Thoracic aorta (tissue), 2 donors: ENCODE measurements at places on chromosomes 4 and X. TPM values are rescaled to one million over a fixed set of nuclear protein-coding genes. Genes with fewer than 3 reads are reported as not detected.

GRCh38 chr4:153733751-153734448, 25.9 kb downstream of the RNF175 start:
- no peak for DNase-seq

DNA sequence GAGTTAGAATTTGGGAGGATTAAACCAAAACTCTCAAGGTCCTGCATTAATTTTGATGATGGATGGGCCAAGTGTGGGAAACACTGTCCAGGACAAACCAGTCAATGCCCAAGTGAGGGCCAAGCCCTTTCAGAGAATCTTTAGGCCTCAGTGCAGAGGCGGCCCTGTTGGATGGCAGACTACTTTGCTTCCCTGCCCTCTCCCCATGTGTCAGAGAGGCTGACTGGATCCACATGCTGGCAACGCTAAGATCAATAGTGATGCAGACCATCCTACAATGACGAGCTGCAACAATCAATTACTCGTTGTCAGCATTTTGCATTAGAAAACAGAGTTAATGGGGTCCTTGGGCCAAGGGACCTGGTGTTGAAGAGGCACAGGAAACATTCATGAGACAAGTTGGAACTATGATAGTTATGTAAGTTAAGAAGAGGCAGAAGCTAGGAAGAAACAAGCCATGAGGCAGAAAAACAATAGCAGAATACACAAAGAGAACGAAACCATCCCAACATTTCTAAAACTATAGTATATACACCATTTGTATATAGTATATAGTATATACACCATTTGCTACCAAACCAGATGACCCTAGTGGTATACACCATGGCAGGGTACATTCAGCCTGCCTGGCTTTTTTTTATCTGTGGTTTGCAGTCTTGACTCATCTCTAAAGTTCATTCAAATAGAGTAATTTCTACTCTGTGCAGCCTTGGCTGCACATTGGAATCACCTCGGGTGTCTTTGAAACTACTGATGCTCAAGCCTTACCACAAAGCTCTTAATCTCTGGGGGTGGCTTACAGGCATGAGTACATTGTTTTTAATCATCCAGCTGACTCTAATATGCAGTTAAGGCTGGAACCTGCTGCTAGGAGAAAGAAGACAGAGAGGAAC, 147.7 kb upstream of the GYPA start:
- DNase-seq = no peak

DNA sequence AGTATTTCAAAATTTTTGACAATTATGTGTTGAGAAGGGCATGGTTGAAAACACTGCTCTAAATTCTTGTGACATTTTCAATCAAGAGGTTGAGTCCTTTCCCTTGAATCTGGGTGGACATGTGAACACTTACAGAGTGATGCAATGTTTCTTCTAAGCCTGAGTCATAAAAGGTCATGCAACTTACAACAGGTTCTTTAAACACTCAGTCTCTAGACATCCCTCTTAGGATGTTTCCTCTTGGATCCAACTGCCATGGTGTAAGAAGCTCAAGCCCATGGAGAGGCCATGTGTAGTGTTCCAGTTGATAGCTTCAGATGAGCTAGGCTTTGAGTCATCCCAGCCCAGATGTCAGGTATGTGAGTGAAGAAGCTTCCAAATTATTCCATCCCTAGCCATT, 232.2 kb upstream of the MAOA start:
- DNase-seq = no peak

DNA sequence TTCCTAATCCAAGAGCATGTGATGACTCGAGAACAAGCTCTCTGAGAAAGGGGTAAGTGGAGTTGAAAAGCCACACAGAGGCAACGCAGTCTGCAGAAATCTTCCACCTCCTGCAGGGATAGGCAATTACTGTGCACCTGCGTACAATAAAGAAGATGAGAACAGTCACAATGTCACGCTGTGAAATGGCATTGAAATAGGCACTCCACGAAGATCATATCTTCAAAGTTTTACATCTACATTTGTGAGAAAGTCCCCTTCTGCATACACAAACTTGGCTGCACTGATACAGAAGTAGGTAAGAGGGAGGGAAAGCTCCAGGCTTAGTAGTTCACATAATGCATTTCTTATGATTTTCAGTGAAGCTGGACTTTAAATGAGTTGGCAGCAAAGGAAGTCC, 27.1 kb downstream of the DDX60L start:
- DNase-seq = no peak

Gene PPP2R2C
- total RNA-seq = 0.14 TPM

GRCh38 chr4:122827258-122827878, 737 bp downstream of the FGF2 start:
- DNase-seq = no peak

GRCh38 chr4:167587361-167587760, 353.1 kb upstream of the SPOCK3 start:
- no peak for DNase-seq

Gene SSX4
- not detected for total RNA-seq

Gene SULT1B1
- 2.9 TPM for total RNA-seq

Gene GPC3
- total RNA-seq = 5.6 TPM

GRCh38 chr4:146095860-146096259, 79.7 kb upstream of the LSM6 start:
- no peak for DNase-seq

Gene AMBN
- total RNA-seq = not detected

DNA sequence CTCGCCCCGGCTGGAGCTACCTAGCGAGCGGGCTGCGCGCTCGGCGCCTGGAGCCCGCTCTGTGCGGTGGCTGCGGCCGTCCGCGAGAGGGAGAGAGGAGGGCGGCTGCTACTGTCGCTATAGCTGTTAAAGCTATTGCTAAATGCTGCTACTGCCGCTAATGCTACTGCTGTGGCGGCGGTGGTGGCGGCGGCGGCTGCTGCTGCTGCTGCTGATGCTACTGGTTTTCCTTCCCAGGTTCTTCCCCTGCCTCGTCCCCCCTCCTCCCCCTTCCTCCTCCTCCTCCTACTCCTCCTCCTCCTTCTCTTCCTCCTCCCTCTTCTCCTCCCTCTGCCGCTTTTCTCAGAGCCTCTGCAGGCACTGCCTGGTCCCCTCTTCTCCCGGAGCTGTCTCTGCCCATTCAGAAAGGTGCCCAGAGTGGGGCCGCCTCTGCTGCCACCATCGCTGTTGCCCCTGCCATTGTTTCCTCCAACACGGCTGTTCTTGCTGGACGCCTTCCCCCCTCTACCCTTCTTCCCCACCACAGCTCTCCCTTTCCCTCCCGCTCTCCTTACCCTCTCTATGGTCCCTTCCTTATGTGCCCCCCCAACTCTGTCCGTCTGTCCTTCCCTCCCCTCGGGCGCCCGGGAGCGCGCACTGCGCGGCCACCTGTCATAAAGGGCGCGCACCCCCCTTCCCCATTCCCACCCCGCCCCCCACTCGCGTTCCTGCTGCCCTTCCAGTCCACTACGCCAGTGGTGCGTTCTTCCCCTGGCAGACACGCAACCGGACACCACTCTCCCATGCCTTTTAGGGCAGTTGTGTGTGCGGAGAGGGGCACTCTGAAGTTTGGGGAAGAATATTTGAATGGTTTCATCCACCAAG, at the start of gene NEXMIF:
Gene NEXMIF, minus strand, starts transcription at position 228 of the 864 bp plus-strand sequence.
- no peak for DNase-seq

DNA sequence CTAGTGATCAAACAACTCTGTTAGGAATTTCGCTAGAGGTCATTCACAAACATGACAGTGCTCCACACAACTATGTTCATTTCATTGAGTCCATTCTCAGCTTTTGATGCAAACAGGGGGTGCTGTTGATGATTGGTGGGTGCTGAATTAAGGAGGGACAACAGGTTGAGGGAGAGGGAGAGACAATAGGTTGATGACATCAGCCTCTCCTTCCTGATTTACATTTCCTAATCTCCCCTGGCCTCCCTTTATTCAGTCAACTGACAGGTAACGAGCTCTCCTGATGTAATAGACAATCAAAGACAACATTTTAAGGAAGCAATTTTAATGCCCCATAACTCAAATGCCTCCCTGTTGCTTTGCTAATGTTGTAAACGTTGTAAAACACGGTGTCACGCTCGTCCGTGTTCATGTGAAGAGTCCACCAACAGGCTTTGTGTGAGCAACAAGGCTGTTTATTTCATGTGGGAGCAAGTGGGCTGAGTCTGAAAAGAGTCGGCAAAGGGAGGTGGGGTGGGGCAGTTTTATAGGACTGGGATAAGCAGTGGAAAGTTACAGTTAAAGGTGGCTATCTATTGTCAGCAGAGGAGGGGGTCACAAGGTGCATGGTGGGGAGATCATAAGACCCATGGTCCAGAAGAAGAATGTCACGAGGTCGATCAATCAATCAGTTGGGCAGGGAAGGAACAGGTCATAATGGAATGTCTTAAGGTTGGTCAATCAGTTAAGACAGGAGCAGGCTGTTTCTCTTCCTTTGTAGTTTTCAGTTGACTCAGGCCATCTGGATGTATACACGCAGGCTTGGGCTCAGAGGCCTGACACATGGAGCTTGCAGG, 4.8 kb upstream of the GAR1 start:
- no peak for DNase-seq

DNA sequence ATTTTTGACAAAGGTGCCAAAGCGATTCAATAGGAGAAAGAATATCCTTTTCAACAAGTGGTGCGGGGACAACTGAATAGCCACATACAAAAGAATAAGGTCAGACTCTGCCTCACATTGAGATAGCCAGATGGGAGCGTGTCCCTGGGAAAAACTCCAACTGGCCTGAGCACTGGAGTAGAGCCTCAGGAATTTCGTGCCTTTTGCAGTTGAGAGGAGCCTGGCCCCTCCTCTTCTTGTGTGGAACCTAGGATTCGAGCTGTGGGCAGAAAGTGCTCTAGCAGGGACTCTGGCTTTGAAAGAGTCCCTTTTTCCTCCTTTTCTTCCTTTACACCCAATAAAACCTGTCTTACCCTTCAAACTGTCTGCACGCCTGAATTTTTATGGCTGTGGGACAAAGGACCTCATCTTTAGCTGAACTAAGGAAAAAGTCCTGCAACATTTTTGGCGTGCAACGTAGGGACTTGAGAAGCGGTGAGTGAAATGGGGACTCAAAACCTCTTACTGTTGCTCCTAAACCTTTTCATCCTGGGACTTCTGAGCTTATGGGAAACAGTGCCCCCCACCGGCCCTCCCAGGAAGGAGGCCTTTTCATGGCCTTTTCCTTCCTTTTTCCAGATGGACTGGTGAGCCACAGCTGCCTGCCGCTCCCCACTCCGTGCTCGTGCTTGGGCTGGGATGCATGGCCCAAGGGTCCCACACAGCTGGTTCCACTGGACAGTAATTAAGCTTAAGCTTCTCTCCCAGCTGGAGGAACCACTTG, 68.6 kb downstream of the BMP15 start:
- no peak for DNase-seq

- no peak for DNase-seq
Measured at GRCh38 chr4:38605753-38606586, 58.0 kb upstream of the KLF3 start.

DNA sequence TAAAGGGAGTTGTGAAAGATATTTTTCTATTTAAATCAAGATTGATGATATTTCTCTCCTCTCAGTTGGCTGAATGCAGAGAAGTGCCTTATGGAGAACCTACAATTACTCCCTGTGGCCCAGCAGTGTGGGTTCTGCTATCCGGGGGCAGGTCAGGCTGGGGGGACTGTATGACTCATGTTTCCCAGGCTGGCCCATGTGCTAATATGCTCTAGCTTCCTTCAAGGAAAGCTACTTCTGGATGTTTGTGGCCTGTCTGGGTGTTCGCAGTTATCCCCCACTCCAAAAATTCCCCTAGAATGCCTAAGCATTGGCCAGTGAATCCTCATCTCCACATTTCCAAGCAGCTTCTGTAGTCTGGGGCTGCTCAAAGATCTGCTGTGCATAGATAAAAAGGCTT, 58.9 kb upstream of the SPP1 start:
- DNase-seq = no peak

GRCh38 chrX:43349363-43349762, 306.7 kb upstream of the MAOA start:
- no peak for DNase-seq

Gene OPN1MW
- total RNA-seq = not detected

GRCh38 chrX:73977542-73978169, 326.3 kb upstream of the ZCCHC13 start:
- no peak for DNase-seq

DNA sequence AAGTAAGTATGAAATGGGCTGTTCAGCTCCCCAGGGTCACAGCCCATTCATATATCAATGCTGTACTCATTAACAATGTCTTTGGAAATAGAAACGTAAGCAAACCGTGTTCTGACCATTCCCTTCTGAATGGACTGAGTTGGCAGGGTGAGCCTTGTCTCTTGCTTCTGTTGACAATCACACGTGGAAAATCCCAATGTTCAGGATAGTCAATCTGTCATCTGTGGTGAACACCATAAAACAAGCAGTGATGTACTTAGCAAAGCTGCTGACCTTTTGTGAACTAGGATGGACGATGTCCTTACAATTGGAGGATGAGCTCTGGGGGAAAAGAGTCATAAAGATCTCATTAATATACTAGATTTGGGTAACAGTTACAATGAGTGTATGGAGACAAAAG, 109.6 kb upstream of the PAQR3 start:
- DNase-seq = no peak

Gene ZNF182
- 4.3 TPM for total RNA-seq

- no peak for DNase-seq
Measured at GRCh38 chr4:173332963-173333657, 1.0 kb downstream of the HMGB2 start.

GRCh38 chr4:182895791-182896292, 21.3 kb downstream of the DCTD start:
- no peak for DNase-seq

DNA sequence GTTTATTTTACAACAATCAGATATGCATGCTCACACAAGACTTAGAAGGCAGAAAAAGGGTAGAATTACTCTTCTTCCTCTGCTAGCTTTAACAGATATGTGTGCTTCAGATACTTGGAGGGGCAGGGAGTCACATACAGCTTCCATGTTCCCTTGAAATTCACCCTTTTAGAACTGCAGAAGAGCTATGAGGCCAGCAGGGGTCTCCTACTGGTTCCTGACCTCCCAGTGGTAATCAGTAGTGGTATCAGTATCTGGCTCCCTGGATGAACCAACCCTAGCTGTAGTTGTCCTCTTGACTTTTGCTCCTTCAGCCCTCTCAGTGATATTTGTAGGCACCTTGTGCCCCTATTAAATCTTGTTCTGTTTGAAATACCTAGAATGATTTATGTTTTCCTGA, 81.5 kb downstream of the RCHY1 start:
- no peak for DNase-seq

Gene KIF4A
- 1.7 TPM for total RNA-seq

DNA sequence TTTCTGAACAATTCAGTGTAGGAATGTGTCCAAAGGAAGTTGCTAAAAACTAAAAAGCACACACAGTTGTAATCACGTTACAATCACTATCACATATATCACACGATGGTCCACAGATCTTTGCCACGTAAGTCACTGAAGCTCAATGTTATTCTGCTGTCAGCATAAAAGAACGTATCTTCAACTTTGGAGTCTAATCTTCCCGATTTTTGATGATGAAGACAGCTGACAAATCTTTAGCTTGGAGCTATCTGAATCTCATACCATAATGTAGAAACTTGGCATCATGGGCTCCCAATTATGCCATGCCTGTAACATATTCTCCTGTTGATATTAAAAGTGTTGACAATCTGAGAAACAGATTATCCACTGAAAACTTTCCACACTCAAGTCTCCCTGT, 158.4 kb downstream of the UBE2NL start:
- no peak for DNase-seq
